ENCODE measurements at places on chromosomes 6 and 20.

GRCh38 chr20:49942942-49943341 lies 6.7 kb downstream of the RNF114 start:
- no peak for DNase-seq

GRCh38 chr6:53750052-53750650 lies 44.7 kb upstream of the LRRC1 start:
- DNase-seq = no peak

- no peak for DNase-seq
Measured at GRCh38 chr6:75608956-75609533, 7.4 kb downstream of the SENP6 start.

GRCh38 chr20:20571068-20571780 lies 141.2 kb downstream of the RALGAPA2 start:
- DNase-seq = no peak

- no peak for DNase-seq
Measured at GRCh38 chr6:27290065-27290849, 21.8 kb downstream of the POM121L2 start.

DNA sequence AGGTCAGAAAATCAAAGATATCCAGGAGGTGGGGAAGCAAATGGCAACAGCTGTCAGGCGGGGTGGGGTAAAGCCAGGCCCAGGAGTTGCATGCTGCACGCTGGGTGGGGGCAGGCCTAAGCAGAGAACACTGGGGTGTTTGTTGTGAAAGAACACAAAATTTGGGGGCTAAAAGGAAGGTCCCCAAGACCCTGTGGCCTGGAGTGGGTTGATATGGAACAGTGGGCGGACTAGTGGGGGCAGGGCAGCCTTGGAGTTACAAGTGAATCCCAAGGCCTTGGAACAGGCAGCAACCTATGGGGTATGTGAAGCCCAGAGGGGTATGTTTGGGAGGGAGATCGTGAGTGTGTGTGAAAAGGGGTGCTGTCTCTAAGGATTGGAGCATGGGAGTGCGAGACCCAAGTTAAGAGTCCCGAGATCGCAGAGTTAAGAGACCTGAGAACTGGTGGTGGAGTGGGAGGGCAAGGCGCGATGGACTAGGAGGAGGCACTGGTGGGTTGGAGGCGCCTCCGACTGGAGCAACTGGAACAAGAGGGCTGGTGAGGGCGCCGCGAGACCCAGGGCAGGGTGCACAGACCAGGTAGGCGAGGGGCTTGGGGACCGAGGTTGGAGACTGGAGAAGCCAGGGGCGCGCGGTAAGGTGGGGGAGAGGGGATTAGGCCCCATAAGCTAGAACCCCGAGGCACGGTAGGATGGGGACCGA lies 658 bp downstream of the CUL7 start:
- DNase-seq = peak; percentile 43

GRCh38 chr6:127030111-127030510 lies 88.4 kb upstream of the RSPO3 start:
- no peak for DNase-seq

DNA sequence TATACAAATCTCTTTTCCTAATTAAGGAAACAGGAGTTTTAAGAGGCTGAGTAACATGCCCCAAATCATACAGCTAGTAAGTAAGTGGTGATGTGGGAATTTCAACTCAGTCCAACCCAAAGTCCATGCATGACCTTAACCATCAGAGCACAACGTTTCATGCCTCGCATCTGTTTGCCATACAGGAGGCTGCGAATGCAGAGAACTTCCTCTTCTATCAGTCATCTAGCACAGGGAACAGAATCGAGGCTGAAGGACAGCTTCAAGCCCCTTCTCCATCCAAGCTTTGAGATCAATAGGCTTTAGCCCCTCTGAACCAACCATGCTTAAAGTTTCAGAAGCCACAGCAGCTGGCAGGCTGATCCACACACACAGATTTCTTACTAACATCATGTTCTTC lies 113.2 kb downstream of the MAFB start:
- no peak for DNase-seq

GRCh38 chr20:52219441-52219840 lies 27.9 kb upstream of the ZFP64 start:
- no peak for DNase-seq

GRCh38 chr20:48339190-48339985 lies 488.4 kb downstream of the PREX1 start:
- no peak for DNase-seq

GRCh38 chr6:113050979-113051378 lies 703.8 kb downstream of the RFPL4B start:
- DNase-seq = no peak

GRCh38 chr6:136608991-136609390 lies 58.8 kb upstream of the MAP7 start:
- DNase-seq = no peak

GRCh38 chr20:10781526-10781925 lies 107.7 kb upstream of the JAG1 start:
- DNase-seq = no peak

DNA sequence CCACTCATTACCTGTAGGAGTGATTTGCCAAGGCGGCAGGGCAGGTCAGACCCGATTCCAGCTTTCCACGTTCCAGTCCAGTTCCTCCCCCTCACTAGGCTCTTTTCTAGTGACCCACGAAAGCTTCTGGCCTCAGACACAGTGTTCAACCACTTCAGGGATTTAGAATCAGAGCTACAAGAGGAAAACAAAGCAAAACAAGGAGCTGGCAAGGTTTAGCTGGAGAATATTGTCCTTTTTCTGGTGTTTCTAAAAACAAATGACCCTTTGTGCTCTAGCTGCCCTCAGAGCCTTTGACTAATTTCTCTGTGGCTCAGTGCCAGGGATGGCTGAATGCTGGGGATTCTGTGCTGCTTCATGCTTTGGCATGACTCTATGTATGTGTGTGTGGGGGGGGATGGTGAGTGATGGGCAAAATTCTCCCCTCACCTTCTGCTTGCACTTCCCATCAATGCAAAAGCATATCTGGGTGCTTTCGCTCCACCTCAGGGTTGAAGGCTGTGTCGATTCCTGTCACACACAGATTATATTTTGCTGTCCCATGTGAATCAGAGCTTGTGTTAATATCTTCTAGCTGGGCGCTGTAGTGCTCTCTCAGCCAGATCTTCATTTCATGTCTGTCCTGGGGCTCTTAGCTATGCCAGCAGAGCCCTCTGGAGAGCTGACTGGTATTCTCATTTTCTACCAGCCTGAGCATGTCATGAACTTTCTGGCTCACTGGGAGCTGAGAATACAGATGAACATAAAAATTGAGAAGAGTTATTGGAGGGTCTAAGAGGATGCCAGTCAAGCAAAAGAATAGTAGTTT lies 19.3 kb upstream of the NEDD9 start:
- no peak for DNase-seq

GRCh38 chr6:7765575-7766325 lies 39.9 kb downstream of the BMP6 start:
- DNase-seq = no peak

- DNase-seq = no peak
Measured at GRCh38 chr6:1321738-1322137, 9.8 kb downstream of the FOXQ1 start.

DNA sequence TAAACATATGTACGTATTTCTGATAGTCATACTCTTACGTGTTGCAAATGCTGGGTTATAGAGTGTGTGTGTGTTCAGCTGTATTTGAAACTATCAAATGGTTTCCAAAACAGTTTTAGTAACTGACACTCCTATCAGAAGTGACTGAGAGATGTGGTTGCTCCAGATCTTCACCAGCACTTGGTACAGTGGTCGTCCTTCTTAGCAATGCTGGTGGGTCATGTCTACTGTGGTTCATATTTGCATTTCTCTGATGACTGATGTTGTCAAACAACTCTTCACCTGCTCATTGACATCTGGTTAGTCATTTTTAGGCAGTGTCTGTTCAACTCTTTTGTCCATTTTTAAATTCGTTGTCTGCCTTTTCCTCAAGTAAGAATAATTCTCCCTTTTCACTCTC lies 259.3 kb downstream of the KIF16B start:
- no peak for DNase-seq

GRCh38 chr6:19333936-19334335 lies 503.2 kb upstream of the ID4 start:
- no peak for DNase-seq

- no peak for DNase-seq
Measured at GRCh38 chr20:45301824-45302271, 4.8 kb upstream of the RBPJL start.

DNA sequence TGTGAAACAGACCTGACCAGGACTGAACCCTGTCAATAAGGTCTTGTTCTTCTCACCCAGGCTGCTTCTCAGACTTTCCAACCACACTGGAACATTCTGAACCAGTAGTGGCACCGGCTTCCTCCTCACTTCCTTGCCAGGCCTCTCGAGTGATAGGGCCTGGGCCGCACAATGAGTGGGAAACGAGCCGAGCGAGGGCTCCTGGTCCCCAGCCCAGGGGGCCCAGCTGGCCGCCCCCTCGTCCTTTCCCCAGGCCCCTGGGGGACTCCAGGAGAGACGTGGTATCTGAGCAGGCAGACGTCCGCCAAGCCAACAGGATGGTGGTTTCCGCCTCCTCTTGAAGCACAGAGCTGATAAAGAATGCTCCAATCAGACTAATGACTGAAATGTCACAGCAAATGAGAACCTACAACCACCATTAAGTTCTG lies 117.9 kb downstream of the GMDS start:
- DNase-seq = no peak

GRCh38 chr6:139149383-139149782 lies 14.5 kb downstream of the HECA start:
- no peak for DNase-seq

Data from Caco-2 (cell line).